ENCODE measurements at places on chromosomes 2 and 18.

GRCh38 chr2:171919453-171919852, 2.8 kb upstream of the HAT1 start:
- DNase-seq, result no peak

- no peak for DNase-seq
Measured at GRCh38 chr18:74140582-74140981, 7.1 kb downstream of the FBXO15 start.

- no peak for DNase-seq
Measured at GRCh38 chr2:27664154-27664574, 475 bp downstream of the SLC4A1AP start.

DNA sequence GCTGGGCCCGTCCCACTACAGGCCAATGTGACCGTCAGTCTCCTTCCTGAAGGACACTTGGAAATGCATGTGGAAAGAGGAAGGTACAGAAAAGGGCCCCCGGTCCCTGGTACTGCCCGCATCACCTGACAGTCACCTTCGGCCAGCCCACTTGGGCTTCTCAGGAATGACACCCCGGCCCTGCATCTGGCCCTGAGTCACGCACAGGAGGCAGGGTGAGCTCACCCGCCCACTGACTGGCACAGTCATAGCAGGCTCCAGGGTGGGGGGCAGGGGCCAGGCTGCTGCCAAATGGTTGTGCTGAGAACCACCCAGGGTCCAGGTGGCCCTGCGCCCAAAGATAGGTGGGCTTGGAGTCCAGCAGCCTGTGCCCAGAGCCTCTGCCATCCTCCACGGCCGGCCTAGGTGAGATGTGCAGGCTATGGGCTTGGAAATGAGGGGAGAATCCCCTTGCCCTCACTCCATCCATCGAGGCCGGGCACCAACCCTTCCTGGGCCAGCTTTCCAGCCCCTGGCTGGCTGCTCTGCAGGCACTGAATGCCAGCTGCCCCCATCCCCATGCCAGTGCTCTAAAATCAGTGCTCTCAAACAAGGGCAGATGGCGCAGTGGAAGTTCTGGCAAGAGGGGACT, 14.1 kb downstream of the EMX1 start:
- no peak for DNase-seq

- DNase-seq, result no peak
Measured at GRCh38 chr2:101371636-101372035, 15.7 kb downstream of the CREG2 start.

- DNase-seq, result no peak
Measured at GRCh38 chr2:160561551-160562295, 68.1 kb upstream of the RBMS1 start.

GRCh38 chr2:237214030-237214675, 128.5 kb downstream of the COPS8 start:
- no peak for DNase-seq

DNA sequence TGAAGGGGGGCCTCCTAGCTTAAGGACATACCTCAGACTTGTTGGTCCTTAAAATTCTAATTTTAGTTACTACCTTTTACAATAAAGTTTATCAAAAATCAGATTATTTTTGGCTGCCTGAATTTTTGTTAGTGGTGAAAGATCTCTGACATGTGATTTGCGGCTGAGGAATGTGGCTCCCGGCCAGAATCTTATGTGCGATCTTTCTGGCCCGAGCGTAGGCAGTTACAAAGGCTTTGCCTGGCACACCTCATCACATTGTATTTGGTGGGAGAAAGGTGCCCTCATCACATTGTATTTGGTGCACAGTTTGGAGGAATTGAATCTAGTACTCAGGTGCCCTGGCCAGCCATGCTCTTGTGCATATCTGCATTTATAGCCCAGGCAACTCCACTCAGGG, 289.1 kb downstream of the GULP1 start:
- no peak for DNase-seq

DNA sequence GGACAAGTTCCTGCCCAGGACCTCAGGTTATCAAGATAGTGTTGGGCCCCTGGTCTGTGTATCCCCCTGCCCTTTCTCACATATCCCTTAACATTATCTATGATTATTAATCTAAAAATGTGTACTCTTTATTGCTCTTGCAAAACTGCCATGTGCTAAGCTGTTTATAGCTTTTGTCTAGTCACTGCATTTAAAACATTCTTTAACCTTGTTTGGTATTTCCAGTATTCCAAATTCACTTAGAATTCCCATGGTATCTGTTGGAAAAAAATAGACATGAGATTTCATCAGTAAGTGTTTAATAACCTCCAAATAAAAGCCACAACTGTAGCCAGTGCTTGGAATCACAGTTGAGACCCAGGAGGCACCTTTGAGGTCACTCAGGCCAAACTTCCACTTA, 16.2 kb upstream of the GLS start:
- DNase-seq, result no peak

GRCh38 chr2:232328032-232328422, 50.5 kb upstream of the ALPP start:
- DNase-seq, result no peak

DNA sequence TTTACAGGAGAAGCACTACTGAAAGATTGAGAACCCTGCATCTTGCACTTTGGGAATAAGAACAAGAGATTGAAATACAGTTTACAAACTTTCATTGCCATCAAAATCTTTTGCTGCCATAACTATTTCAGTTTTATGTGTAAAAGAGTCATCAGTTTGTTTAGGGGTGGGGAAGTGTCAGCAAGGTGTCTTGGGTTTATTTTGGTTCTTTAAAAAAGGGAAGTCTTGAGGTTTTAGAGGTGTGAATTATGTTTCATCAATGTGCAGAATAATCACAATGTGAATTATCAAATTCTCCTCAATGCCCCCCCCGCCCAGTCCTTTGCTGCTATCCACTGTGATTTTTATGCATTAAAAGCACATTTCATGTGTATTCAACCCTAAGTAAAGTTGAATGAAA, 37.4 kb downstream of the SOCS6 start:
- no peak for DNase-seq

- no peak for DNase-seq
Measured at GRCh38 chr18:76981396-76981968, 151.1 kb downstream of the MBP start.

DNA sequence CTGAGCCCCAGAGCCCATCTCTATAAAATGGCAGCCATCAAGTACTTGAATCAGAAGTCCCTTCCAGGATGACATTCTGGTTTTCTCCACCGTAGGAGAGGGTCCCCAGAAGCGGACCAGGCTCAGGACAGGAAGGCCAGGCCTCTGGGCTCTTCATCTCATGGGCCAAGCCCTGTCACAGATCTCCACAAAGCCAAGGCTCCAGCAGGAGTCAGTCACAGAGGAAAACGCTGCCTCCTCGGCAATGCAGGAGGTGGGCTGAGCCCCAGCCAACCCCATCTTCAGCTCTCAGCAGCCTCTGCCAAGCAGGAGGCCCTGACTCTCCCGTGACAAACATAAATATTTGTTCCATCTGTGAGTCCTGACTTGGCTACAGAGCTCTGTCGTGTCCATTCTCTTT, 39.4 kb upstream of the GPAT2 start:
- DNase-seq, result no peak

DNA sequence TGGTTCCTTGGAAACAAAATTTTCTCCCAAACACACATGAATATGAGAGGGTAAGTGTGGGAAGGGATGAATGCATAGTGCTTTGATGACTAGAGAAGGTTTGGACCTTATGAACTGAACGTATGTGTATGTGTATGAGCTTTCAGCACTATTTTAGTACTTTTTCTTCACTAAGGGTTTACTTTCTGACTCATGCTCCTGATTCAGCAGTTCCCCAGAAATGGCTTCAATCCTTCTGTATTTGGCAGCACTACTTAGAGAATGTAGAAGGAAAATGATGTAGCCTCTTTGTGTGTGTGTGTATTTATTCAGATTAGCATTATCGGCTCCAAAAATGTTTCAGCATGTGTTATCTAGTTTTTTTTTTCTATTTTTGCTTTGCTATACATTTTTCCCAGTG, 22.2 kb downstream of the KCNJ3 start:
- DNase-seq, result no peak

GRCh38 chr2:239818086-239818485, 207.1 kb downstream of the NDUFA10 start:
- no peak for DNase-seq

DNA sequence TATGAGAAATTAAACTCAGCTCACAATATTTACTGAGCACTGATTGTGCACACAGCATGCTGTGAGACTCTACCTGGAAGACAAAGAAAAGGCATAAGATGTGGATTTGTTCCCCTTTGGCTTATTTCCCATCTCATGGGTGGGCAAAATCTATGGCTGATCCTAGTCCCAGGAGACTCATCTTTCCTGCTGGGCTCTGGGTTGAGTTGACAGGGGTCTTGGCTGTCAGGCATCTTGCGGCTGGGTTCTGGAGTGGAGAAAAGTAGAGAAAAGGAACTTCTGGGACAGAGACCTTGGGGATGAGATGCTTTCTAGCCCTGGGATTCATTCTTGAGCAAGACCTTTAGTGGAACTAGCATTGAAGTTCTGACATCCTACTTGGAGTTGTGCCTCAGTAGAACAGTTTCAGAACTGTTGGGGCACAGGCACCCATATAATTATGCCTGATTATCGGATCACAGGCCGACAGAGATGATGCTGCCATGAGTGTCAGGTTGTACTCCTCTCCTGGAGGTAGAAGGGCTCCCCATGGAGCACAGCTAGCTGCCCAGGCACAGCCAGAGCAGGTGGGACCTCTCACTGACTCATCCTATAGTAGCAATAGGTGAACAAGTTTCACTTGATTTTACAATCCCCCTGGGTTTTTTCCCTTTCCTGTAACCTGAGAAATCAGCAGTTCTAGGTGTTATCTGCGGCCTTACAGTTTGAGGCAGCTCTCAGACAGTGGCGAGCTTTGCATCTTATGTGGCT, 260.9 kb downstream of the CYRIA start:
- no peak for DNase-seq

DNA sequence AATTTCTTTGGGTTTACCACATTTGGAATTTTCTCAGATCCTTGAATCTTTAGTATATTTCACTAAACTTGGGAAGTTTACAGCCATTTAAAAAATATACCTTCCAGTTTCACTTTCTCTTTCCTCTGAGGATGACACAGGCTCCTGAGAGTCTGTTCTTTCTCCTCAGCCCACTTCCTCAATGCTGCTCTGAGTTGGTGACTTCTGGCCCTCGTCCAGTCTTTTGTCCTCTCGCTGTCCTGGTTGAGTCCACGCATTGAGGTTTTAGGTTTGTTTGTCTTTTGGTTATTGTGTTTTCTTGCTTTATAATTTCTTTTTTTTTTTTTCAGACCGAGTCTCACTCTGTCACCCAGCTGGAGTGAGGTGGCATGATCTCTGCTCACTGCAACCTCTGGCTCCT, 40.7 kb upstream of the GALR1 start:
- DNase-seq, result no peak

- no peak for DNase-seq
Measured at GRCh38 chr18:31983020-31983419, 35.6 kb upstream of the RNF125 start.

DNA sequence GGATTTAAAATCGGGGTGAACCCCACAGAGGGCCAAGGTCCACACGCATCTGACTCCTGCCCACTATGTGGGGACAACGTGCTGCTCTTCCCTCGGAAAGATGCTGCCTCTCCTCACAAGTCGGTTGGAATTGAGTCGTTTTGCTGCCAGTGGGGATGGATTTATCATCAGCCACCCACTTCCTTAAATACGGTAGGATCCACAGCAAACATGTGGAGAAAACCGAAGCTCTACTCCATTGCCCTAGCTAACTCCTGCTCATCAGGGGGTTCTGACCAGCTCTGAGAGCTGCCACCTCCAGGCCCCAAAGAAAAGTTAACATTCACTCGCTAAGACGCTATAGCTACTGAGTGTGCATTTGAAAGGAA, 80.9 kb downstream of the CHRNA1 start:
- DNase-seq, result no peak

GRCh38 chr18:78939734-78940494, 39.7 kb upstream of the SALL3 start:
- no peak for DNase-seq

DNA sequence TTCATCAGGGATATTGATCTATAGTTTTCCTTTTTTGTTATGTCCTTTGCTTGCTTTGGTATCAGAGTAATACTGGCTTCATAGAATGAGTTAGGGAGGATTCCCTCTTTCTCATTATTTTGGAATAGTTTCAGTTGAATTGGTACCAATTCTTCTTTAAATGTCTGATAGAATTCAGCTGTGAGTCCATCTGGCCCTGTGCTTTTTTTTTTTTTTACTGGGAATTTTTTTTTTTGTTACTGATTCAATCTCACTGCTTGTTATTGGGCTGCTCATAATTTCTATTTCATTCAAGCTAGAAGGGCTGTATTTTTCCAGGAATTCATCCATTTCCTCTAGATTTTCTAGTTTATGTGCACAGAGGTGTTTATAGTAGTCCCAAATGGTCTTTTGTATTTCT, 103.9 kb downstream of the RND3 start:
- DNase-seq, result no peak

GRCh38 chr2:1598041-1598710, 146.1 kb downstream of the PXDN start:
- DNase-seq, result no peak

GRCh38 chr2:34853646-34854045, 1254.5 kb upstream of the FAM98A start:
- DNase-seq, result no peak

GRCh38 chr18:31661965-31662364, 22.4 kb downstream of the B4GALT6 start:
- DNase-seq, result no peak

- no peak for DNase-seq
Measured at GRCh38 chr18:48669991-48670750, 131.3 kb downstream of the CTIF start.
